Fibroblast of skin of scalp (primary cell): ENCODE measurements at places on chromosomes 7 and 10.

DNA sequence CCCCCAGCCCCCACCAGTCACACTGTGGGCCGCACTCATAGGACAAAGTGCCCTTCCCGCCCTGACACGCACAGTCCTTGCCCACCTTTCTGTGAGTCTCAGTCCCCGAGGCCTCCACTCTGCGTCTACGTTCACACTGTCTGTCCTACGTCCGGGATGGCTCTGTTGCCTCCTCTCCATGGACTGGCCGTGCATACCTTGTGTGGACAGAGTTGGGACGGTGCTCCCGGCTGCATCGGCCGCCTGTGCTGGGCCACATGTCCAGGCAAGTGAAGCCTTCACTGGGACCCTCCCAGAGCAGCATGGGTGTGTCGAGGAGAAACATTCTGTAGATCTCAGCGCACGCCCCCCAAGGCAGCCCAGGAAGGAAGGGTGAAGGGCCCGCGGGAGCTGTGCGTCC is 239.0 kb downstream of the MGMT start:
- DNase-seq = no peak

GRCh38 chr7:70761711-70762328 is 370.1 kb upstream of the GALNT17 start:
- no peak for DNase-seq

- peak; percentile 64 for DNase-seq
Measured at GRCh38 chr7:28316489-28316888, 95.8 kb upstream of the CREB5 start.

- DNase-seq = peak; percentile 53
Measured at GRCh38 chr7:92731335-92732063, 104.9 kb downstream of the CDK6 start.

GRCh38 chr7:70230761-70231160 is 632.5 kb downstream of the AUTS2 start:
- no peak for DNase-seq
